ENCODE measurements at places on chromosomes 3 and 15.
A peak's percentile ranks its signal among the peaks of the same experiment; 100 is the strongest.

GRCh38 chr3:195555110-195555509 is 12.0 kb upstream of the PPP1R2 start:
- DNase-seq: no peak

- DNase-seq: no peak
These were observed 185.2 kb upstream of the TSC22D2 start for GRCh38 chr3:150222691-150223489.

DNA sequence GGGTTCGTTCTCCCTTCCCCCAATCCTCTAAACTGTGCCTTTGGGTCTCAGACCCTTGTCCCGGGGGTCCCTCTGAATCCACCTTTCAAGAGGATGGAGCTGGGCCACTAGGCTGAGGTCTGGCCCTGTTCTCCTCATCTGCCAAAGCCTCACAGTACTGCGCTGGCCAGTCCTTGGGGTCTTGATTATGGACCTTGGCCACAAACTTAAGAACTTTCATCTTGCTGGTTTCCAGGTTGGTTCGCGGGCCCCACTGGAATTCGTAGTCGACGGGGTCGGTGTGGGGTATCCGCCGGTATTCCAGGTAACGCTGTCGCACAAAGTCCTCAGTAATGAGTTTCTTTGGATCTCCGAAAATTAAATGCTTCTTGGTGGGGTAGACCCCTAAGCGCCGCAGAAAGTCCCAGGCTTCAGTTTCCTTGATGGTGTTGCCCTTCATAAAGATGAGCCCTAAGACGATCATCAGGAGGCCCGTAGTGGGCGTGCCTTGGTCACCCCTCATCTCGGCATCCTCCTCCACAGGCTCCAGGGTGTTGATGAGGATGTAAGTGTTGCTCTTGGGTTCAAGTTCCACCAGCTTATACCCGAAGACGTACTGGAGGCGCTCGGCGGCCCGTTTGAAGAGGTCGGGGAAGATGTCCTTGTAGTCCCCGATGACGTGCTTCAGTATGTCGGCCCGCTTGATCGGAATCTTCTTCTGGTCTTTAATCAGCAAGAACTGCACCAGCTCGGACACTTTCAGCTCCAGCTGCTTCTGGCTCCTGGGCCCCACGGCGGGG is 727 bp downstream of the NSMCE3 start:
- DNase-seq: peak; percentile 48

- DNase-seq: peak; percentile 38
These were observed 97.9 kb upstream of the NANOGP8 start for GRCh38 chr15:35182841-35183479.
